Activated naive CD4-positive, alpha-beta T cell treated with anti-CD3 and anti-CD28 coated beads, Interleukin-2, amount 50 U/mL, for 72 hours (primary cell): ENCODE measurements at places on chromosomes 1 and 21.

DNA sequence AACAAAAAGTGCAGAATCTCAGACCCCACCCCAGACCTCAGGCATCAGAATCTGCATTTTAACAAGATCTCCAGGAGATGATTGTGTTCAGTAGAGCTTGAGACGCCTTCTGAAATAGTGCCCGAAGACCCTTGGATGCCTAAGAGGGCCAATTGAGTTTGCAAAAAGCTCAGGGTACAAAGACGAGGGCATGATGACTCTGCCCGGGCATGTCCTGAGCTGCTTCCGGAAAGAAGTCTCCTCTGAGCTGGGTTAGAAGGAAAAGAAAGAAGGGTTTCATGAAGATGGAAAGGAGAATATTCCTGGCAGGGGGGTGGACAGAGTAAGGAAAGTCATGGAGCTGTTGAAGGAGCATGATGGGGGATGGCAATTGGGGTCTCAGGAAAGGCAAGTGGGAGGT is 246.1 kb upstream of the TMEM51 start:
- no peak for DNase-seq

DNA sequence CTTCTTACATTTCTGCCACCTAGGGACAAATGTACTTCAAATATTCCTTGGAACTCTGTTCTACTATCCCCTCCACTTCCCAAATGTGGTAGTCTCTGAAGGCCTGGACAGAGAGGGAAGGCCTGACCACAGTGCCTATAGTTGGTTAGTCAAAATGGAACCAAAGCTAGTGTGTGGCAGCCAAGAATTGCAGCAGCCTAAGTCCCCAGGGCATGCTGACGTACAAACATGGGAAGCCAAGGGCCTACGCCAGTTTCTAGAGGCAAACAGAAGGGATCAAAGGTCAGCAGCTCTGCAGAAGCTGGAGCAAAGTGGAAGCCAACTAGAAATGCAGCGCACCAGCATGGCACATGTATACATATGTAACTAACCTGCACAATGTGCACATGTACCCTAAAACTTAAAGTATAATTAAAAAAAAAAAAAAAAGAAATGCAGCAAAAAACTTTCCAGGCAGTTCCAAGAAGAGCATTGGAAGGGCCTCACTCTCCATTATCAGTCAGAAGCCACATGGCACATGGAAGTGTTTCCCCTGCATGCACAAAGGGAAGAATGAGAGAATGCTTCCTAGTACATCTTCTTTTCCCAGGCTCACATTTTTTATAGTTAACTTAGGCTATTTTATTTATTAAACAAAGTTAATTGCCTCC is 39.4 kb upstream of the GADD45A start:
- no peak for DNase-seq

GRCh38 chr1:28983509-28984310 is 69.3 kb downstream of the EPB41 start:
- DNase-seq: no peak

- DNase-seq: no peak
These were observed 53.1 kb downstream of the DOP1B start for GRCh38 chr21:36209626-36210171.

DNA sequence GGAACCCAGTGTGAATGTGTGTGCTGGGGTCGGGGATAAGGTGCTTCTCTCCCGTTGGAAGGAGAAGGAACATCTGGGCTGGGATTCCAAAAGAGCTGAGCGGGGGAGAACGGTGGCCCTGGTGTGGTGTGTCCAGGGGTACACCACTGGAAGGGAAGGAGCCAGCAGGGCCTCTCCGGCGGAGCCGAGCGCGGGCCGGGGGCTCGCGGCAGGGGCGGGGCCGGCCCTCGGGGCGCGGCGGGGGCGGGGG is 231 bp upstream of the RPS6KA1 start:
- DNase-seq: peak; percentile 31
